Hematopoietic multipotent progenitor cell treated with erythropoietin and hydrocortisone succinate and interleukin-3 and kit ligand, for 15 days (in vitro differentiated cells): ENCODE measurements at places on chromosomes 3 and 15.
A peak's percentile ranks its signal among the peaks of the same experiment; 100 is the strongest.

DNA sequence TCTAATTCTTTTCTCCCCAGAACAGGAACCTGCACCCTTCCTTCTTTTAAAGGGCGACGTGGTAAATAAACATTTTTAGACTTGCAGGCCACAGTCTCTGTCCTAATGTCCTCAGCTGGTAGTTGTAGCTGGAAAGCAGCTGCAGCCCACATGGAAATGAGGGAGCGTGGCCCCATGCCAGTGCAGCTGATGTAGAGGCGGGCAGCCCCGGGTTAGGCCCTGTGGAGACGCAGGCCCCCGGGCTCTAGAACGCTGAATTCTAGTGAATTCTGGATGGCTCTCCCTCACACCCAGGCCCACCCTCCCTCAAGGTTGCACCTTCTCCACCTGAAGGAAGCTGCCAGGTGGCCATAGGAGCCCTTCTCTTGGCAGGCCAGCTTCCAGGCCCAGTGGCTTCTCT, 52.3 kb downstream of the PGPEP1L start:
- DNase-seq = no peak

DNA sequence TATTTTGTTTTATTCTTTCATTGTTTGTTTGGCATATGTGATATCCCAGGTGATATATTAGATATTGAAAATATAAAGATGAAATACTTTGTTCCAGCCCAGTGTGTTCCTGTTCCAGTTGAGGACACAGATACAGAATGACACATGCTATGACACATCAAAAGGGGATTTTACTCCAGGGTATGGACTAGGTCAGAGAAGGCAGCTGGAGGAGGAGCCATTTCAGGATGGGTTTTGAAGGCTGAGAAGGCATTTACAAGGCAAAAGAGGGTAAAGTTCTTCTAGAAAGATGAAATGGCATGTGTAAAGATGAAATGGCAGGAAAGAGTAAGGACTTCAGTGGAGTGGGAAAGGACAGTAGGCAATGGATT, 163.8 kb downstream of the ZIC1 start:
- no peak for DNase-seq

DNA sequence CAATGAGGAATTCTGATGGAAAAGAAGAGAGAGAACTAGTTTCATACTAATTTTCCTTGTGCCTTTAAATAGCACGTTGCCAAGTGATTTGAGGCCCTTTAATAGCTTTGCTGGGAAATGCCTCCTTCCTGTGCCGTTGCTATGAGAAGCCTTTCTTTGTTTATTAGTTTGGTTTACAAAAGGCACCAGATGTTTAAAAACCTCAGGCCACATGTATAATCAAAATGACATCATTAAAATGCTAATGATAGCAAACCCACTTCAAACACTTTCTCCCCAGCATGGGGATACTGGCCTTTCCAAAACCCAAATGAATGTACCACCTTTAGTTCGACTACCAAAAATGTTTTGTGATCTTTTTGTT, 50.0 kb upstream of the TBC1D23 start:
- DNase-seq = no peak

DNA sequence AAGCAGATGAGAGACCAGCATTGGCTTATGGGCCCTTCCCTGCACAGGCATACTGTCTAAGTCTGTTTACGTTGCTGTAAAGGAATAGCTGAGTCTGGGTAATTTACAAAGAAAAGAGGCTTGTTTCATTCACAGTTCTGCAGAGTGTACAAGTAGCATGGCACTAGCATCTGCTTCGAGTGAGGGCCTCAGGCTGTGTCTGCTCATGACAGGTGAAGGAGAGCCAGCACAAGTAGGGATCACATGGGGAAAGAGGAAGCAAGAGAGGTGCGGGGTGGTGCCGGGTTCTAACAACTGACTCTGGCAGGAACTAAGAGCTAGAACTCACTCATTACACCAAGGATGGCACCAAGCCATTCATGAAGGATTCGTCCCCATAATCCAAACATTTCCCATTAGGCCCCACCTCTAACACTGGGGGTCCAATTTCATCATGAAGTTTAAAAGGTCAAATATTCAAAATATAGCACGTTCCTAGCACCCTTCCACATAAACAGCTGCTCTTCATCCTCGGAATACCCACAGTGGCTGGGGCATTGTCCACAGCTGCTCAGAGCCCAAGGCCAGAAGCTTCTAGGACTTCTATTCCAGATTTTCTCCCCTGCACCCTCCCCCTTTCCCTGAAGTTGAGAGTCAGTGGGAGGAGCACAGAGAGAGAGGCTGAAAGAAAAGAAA, 5.6 kb downstream of the RTP3 start:
- DNase-seq = no peak

DNA sequence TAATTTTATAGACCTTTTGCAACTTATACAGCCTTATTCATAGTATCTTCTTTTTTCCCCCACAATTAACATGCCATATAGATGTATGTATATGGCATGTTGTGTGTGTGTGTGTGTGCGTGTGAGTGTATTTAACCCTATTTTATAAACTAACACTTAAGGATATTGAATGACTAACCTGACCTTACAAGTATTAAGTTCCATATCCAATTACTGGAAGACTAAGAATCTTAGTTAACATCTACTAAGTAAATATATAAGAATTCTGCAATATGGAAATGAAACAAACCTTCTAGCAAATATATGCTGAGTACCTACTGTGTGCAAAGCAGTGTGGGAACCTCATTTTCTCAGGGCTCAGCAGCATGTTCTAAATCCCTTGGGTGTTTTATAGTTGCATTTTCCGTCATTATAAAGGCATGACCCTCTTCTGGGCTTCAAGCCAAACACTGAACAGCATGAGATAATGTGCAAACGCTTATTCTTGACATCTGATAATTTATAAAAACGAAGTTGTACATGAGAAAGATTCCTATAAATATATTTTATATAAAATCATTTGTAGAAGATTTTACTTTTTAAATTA, 105.5 kb downstream of the NLGN1 start:
- DNase-seq = no peak

DNA sequence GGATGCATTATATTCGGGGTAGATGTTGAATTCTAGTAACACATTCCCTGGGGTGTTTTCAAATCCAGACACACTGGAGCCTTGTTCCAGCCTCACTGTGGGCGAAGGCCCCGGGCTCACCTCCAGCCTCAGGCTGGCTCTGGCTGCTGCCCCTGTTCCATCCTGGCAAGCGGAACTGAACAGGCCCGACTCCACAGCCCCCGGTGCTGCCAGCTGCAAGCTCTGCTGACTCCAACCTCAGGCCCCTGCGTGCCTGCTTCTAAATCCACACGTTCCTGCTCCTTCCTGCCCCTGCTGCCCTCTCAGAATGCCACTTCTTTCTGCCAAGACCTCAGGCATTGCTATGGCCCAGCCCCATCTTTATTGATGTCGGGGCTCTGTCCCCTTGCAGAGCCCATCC, 90.6 kb downstream of the LIPC start:
- no peak for DNase-seq

- no peak for DNase-seq
Observed at GRCh38 chr3:72517921-72518424, 330.3 kb downstream of the SHQ1 start.

DNA sequence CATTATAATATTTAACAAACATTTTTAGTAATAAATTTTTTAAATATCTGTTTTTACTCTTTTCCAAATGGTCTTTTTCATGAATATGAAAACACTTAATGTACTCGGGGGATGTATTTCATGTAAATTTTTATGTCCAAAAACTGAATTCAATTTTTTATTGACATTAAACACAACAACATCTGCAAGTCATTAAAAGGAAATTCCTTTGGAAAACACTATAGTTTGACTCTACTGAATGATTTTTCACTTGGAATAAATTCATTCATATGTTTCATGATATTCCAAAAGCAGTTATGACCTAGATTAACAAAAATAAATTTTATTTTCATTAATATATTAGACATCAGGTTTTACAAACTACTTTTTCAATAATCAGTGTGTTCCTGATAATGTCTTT, 239.8 kb upstream of the AGTR1 start:
- DNase-seq = no peak

DNA sequence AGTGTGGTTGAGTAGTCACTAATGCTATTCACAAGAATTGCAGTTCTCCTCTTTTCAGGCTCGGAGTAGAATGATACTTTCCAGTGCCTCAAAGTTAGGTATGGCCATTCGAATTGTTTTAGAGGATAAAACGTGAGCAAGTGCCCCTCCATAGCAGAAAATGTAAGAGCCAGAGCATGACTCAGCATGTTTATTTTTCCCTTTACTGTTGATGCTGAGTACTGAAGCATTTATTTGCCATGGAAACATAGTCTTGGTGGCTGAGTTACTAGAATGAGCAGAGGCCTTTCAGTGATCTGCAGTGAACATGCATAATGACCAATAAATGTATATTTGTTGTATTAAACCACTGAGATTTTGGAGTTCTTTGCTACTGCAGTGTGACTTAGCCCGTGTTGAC, 540.6 kb downstream of the NLGN1 start:
- no peak for DNase-seq

DNA sequence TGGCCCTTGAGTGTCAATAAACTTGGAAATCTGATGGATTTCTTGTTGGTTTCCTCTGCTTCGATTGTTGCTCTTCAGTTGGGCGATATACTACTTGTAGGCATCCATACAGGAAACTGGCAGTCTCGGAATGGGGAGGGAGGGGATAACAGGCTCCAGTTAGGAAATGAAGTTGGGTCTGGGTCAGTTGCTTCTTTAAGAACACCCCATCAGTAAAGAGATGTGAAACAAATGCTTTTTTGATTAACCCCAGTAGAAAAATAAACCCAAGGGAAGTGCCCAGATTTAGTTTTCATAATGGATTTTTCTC, 681 bp downstream of the CHMP2B start:
- no peak for DNase-seq

DNA sequence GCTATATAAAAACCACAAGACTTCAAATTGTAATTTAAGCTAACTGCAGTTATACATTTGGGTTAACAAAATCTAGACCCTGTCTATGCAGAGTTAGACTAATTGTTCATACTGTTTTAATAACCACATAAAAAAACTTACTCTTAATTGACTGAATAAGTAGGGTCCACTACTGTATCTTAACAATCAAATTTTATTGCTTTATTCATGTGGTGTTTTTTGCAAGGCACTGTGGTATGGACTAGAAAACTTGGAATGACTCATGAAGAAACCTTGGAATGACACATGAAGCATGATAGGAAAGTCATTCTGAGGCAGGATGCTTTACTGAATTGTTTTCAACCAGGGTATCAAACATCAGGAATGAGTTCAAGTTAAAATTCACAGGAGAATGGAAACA, 2.3 kb downstream of the SERP1 start:
- DNase-seq = no peak

DNA sequence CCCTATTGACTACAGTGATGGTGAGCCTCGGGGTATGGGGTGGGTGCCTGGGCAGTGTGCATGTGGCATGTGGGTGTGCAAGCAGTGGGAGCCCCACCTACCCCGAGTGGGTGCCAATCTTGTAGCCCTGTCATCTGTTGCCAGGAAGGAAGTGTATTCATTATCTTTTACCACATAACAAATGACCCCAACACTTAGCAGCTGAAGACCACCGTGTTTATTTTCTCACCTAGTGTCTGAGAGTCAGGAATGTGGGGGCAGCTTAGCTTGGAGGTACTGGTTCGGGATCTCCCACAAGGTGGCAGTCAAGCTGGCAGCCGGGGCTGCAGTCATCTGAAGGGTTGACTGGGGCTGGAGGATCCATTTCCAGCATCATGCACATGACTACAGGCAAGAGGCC, 21.7 kb downstream of the XYLB start:
- DNase-seq = no peak

GRCh38 chr3:30476368-30477084, 129.9 kb upstream of the TGFBR2 start:
- DNase-seq = no peak

DNA sequence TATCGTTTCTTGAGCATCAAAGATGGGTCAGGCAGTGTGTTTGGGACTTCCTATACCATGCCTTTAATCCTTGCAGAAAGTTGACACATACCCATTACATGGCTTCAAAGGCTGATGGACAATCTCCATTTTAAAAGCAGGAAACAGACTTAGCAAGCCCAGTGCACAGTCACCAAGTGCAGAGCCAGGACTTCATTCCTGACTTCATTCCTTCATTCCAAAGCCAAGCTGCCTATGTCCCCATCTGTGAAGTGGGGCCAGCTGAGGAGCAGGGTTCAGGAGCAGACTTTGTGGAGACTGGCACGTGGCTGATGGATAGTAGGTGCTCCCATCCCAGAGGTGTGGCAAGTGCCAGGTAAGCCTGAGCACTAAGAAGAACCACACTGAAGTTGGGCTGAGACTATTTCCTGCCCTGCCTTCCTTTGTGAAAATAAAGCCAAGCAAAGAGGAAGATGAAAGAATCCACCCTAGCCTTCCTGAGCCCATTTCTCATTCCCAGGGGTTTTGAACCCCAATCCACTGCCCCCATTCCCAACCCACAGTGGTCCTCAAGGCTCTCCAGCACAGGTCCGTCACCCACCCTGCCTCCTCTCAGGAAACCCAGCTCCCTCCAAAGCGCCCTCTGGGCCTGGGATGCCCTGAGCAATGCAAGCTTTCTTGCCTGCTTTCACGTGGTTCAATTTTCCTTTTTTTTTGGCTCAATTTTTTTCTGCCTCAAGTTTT, 1.8 kb downstream of the CX3CR1 start:
- DNase-seq = no peak

GRCh38 chr3:135694142-135694541, 271.4 kb upstream of the PPP2R3A start:
- no peak for DNase-seq

GRCh38 chr3:47611576-47611975, 32.9 kb upstream of the CSPG5 start:
- DNase-seq = no peak

DNA sequence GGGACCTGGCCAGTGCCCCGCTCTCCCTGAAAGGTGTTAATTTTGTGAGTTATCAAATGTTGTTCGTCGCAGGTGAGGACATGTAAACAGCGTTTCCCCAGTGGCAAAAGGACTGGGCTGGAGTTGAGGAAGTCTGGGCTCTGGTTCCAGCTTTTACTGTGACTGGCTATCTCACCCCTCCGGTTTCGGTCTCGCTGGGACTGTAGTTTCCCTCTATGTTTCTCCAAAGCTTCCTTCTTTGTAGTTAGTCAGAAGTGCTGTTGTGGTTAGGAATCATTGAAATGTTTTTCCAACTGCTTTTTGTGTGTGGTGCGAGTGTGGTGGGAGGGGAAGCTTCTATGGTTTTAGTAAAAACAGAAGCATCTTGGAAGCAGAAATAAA, 990 bp upstream of the CLDN1 start:
- no peak for DNase-seq

DNA sequence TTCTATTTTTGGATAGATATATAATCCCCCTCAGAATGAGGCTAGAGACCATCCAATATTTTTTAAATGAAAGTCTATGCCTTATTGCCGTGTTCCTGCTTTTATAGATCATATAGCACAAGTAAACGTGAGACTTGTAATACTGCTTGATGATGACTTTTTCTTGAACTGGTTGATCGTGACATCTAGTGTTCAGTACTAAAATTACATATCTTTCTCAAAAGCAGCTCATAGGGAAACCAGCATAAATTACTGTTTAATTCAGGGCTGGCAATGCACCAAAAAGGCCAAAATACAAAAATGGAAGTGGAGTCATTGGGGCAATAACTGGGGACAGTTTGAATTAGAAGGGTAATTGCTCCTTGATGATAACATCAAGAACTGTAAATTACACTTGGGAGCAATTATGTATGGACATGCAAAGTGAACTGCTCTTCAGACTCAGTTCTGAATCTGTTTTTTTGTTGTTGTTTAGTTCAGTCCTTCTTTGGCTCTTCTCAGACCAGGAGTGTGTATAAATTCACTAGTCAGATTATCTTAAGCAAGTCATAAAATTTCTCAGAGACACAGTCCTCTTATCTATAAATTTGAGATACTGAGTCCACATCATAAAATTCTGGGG, 325.3 kb downstream of the THSD4 start:
- peak; percentile 2 for DNase-seq
